ENCODE measurements at places on chromosomes 2 and 18. TPM values are rescaled to one million over a fixed set of nuclear protein-coding genes. Genes with fewer than 3 reads are reported as not detected.

The RFX8 gene
- not detected for total RNA-seq

The SLC19A3 gene
- 1.1 TPM for total RNA-seq

The G6PC2 gene
- total RNA-seq = not detected

The DLGAP1 gene
- total RNA-seq = 1.9 TPM

The AOX1 gene
- 3.1 TPM for total RNA-seq

The ZFP36L2 gene
- 8.1 TPM for total RNA-seq

The TUBB8B gene
- total RNA-seq = not detected

The PLEK gene
- total RNA-seq = not detected

The B3GNT7 gene
- total RNA-seq = 47.2 TPM

Measured in A375 (cell line).